ENCODE measurements at places on chromosomes 3 and 15. TPM values are rescaled to one million over a fixed set of nuclear protein-coding genes. Genes with fewer than 3 reads are reported as not detected.

GRCh38 chr3:150203273-150203672, 204.8 kb upstream of the TSC22D2 start:
- no peak for DNase-seq

- DNase-seq, result no peak
Observed at GRCh38 chr3:117695321-117695720, 985.7 kb downstream of the TUSC7 start.

GRCh38 chr3:194744826-194745225, 59.1 kb downstream of the FAM43A start:
- DNase-seq, result no peak

- DNase-seq, result no peak
Observed at GRCh38 chr15:60957111-60957510, 272.0 kb downstream of the RORA start.

DNA sequence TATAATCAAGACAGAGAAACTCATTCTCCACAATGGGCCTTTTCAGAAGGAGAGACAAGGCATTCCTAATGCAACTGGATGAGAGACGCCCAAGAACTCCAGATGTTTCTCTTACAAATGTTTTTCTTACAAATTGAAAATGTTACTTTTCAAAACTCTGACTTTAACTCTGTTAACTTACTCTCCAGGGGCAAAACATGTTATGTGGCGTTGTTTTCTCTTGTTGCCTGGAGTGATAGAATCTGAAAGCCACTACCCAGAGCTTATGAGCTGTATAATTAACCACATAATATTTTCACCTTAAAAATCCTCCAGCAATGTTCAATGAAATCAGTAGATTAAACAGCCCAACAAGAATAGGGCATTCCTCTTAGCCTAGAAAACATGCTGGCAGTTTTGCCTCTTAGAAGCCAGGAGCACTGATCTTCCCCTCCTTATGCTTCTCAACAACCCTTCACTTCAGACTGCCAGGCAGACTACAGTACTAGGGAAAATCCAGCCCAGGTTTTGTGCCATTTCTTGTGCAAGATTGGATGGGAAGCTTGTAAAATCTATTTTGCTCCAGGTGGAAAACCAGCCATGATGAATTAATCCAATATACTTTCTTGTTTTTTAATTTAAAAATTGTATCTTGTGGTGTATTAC, 186.7 kb upstream of the GADL1 start:
- DNase-seq, result no peak

GRCh38 chr3:112531358-112531781, 30.4 kb downstream of the ATG3 start:
- peak; percentile 34 for DNase-seq

DNA sequence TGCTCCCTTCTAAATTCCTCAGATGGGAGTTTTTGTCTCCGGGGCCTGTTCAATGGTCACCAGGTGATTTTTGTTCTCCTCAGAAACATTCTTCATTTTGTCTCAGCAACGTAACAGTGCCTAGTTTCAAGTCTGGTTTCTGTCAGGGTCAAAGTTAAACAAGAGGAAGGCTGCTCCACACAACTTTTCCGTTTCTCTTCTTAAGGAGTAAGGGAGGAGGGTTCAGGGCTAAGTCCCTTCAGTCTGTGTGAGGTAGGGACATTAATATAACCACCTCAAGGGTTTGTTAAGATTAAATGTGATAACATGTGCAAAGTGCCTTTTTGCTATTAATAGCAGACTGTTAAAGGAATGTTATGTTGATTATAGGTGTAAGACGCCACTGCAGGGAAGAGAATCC, 41.8 kb downstream of the HOMER2 start:
- DNase-seq, result no peak

- DNase-seq, result no peak
Observed at GRCh38 chr3:157406394-157406793, 30.3 kb upstream of the PTX3 start.

- peak; percentile 33 for DNase-seq
Observed at GRCh38 chr3:117322866-117323265, 613.3 kb downstream of the TUSC7 start.

GRCh38 chr3:155018621-155019330, 61.3 kb upstream of the MME start:
- DNase-seq, result peak; percentile 51

GRCh38 chr15:98350276-98350675, 298.1 kb upstream of the IGF1R start:
- DNase-seq, result no peak

GRCh38 chr3:45060165-45060892, 34.2 kb downstream of the CLEC3B start:
- no peak for DNase-seq

- no peak for DNase-seq
Observed at GRCh38 chr3:157931517-157931916, 174.7 kb downstream of the SHOX2 start.

DNA sequence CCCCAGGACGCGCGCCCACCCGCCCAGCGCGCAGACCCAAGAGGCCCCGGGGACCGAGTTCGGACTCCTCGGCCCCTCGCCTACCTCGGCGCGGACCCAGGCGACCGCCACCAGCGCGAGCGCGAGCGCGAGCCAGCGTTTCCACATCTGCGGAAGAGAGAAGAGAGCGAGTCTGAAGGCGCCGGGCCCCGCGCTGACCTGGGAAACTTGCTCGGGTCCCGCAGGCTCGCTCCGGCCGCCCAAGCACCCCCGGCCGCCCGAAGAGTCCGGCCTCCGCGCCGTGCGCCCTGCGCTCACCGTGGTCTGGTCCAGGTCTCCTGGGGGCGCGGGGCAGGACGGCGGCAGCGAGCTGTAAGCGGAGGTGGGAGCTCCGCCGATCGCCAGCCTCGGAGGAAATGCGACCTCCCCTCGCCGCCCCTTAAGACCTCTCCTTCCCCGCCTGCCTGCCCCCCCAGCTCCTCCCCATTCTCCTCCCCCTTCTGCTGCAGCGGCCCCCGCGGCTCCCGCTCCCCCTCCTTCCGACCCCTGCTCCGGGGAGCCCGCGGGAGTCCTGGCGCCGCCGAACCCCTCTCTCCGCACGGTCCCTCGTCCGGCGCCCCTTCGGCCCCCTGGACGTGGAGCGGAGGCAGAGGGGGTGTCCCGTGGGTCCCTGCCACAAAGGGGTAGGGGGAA, at the start of gene FSTL1:
TSS of gene FSTL1 (minus strand) at position 393 of the 672 bp plus-strand sequence. CDS start at position 147, 246 bp downstream.
- peak; percentile 31 for DNase-seq

DNA sequence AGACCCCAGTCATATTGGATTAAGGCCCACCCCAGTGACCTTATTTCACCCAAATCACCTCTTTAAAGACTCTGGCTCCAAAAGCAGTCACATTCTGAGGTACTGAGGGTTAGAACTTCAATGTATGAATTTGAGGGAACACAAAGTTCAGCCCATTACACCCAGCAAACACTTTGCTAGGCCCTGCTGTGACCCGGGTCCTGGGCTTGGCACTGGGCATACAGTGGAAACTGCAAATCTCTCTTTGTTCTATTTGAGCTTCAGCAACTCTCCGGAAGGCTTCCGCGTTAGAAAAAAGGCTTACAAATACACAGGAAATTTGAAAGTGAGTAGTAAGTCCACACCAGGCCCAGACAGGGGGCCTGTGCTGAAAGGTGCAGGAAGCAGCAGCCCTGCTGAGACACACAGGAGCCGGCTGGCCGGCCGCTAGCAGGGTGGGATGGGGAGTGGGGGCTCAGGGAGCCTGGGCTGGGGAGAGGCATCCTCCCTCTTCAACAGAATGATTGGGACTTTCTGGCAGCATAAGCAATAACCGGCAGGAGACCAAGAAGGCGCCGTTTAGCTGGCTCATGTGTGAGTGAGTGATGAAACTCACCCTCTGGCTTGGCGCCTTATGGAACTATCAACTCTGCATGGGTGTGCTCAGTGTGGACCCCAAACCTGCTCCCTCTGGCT, 13.0 kb downstream of the LIPC start:
- DNase-seq, result no peak

DNA sequence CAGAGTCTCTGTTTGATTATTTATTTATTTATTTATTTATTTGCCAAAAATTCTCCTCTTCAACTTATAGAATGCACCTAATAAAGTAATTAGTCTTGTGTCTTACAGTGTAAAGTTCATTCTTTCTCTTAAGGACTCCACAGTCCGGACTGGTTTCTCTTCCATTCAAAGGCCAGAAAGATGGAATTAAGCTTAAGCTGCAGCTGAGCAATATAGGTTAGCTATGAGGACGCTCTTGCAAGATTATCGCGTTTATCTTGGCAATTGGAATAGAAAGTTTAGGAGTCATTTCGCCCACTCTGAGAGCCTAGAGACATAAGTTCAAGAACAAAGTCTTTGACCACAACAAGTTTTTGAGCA, 15.0 kb downstream of the TAGLN3 start:
- no peak for DNase-seq

- DNase-seq, result no peak
Observed at GRCh38 chr15:58314593-58315216, 117.1 kb upstream of the LIPC start.

DNA sequence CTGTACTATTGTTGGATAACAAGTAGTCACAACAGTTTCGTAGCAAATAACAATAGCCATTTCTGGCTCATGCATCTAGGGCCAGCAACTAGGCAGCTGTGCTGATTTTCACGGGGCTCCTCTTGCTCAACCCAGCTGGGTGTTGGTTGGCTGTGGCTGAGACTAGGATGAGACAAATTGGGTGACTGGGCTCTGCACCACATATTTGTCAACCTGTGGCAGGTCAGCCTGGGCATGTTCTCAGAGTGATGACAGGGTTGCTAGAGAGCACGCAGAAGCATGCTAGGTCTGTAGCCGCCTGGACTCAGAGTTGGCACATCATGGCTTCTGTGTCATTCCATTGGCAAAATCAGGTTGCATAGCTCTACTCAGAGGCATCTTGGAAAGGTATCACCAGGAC, 175.9 kb downstream of the OTOL1 start:
- peak; percentile 34 for DNase-seq

DNA sequence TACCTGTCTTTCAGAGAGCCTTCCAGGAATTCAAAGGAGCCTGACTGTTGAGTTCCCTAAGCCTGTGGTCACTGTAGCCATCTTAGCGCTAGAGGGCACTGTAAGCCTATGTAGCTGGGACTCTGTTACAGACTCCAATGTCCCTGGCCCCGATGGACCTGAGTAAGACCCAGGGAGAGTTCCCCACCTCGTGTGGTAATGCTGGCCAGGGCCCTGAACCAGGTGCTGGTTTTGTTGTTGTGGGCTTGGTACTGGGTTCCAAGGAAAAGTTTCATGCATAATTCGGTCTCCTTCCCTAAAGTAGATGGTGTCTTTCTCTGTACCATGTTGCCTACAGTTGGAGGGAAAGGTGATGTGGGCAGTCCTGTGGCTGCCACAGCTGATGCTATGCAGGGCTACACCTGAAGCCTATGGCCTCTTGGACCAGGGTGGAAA, 32.4 kb downstream of the CDAN1 start:
- DNase-seq, result peak; percentile 83

GRCh38 chr3:133455960-133456359, 56.1 kb downstream of the BFSP2 start:
- no peak for DNase-seq

DNA sequence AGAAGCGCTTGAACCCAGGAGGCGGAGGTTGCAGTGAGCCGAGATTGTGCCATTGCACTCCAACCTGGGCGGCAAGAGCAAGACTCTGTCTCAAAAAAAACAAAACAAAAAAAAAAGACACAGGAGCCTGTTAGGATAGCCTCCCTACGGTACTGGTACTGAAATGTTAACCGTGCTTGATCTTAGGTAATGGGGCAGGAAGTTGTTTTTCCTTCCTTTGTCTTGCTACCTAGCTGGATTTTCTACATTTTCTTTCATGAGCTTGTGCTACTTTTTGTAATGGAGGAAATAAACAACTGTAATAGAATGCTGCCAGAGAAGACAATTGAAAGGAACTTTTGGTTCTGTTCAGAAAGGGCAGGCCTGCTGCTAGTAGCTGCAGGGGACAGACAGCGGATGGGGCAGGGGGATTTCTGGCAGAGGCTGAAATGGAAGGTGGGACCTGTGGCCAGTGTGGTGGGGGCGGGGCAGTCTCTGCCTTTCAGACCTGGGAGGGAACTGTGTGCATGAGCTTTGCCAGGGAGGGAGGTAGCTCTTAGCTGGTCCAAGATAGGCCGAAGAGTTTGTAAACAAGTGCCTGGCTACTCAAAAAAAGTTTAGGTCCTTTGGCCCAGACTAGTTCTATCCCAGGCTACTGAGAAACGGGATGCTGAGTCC, 49.0 kb upstream of the SEMA4B start:
- DNase-seq, result no peak

DNA sequence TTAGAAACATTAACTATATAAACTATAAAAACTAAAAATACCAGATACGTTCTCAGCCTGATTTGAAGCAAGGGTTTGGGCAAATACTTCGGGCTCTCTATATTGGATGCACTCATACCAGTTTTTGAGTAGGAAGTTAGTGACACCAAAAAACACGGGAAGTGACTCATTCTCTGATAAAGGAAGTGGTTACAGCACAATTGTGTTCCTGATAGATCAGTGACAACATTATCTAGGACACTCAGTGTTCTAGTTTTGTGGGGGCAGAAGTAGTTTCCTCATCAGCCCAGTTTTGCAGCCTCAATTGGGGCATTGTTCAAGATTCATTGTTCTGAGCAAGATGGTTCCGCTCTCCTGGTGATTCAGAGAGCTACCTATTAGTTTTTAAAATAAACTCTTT, 469.6 kb upstream of the DPPA4 start:
- peak; percentile 20 for DNase-seq

DNA sequence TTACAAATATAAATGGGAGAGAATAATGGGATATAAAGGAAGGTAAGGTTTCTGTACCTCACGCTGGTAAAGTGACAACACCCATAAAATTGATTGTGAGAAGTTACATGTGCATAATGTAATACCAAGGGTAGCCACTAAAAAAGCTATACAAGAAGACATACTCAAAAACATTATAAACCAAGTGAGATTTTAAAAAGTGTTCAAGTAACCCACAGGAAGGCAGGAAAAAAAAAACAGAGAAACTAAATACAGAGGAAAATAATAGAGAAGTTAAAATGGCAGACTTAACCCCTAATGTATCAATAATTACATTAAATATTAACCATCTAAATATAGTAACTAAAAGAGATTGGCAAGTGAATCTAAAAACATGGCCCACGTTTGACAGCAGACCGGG, 76.3 kb downstream of the PCSK6 start:
- no peak for DNase-seq

DNA sequence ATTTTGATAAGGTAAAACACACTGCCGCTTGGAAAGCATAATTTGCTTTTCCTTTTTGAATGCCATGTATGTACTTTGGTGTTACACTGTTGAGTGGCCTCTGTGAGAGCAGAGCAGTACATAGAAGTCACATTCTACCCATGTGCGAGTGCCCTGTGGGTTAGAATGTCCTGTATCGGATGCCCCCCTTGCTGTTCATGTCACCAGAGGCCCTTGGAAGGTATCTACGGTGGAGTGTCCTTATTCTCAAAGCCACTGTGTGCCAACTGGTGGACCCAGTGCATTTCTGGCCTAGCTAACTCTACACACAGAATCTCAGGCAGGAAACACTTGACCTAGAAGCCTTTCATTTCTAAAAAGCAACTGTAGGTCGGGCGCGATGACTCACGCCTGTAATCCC, 137.0 kb downstream of the GHSR start:
- no peak for DNase-seq

- DNase-seq, result peak; percentile 54
Observed at GRCh38 chr3:189787632-189788031, 156.4 kb downstream of the TP63 start.

The SEC22C gene
- total RNA-seq, result 55.7 TPM

The KBTBD12 gene
- not detected for total RNA-seq

The ITIH1 gene
- total RNA-seq, result not detected

The CKMT1A gene
- total RNA-seq, result 11.4 TPM

The ZDHHC23 gene
- total RNA-seq, result 7.4 TPM

The VILL gene
- total RNA-seq, result not detected

The TRAT1 gene
- total RNA-seq, result not detected

The HEXA gene
- 110 TPM for total RNA-seq

The MESP2 gene
- not detected for total RNA-seq

The RETNLB gene
- total RNA-seq, result not detected

The SNTN gene
- total RNA-seq, result not detected

The ALDH1A3 gene
- total RNA-seq, result 3.4 TPM

The UROC1 gene
- not detected for total RNA-seq
